ENCODE measurements at places on chromosomes 5 and 9.
A peak's percentile ranks its signal among the peaks of the same experiment; 100 is the strongest.

- peak; percentile 73 for DNase-seq
These were observed 212.0 kb downstream of the ARHGAP26 start for GRCh38 chr5:142981886-142982820.

GRCh38 chr5:143947313-143947712, 135.4 kb downstream of the HMHB1 start:
- no peak for DNase-seq

DNA sequence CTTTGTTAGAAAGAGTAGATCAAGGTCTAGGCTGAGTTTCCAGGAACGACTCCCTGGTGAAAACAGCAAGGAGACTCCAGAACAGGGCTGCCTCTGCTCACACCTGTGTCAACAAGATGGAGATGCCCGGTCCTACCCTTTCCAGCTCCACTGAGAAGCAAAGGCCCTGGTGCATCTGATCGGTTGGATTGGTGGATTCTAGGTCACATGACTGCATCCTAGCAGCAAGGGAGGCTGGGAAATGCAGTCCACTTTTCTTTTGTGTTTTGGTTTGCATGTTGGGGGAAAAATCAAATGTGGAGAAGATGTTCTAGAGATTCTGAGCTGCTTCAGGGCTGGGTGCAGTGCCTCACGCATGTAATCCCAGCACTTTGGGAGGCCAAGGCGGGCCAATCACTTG, 82.0 kb upstream of the TRIO start:
- DNase-seq = no peak

- no peak for DNase-seq
These were observed 56.8 kb downstream of the UGCG start for GRCh38 chr9:111953444-111953843.

- no peak for DNase-seq
These were observed 28.4 kb upstream of the SSBP2 start for GRCh38 chr5:81779125-81779915.

- DNase-seq = peak; percentile 38
These were observed 2.2 kb upstream of the S1PR3 start for GRCh38 chr9:88988796-88989641.

DNA sequence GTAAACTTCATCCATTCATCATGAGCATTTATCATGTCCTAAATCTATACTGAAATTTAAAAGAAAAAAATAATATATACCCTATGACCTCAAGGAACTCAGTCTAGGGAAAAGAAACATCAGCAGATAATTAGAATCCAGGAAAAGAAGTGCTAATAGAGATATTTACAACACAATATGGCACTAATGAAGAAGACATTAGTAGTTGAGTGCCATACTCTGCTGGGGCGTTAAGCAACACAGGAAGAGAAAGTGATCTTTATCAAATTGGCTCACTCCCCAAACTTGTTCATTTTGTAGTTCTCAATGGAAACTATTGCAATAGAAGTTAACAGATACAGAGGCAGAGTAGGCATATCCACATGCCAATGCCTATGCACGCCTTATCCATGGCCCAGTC, 27.5 kb downstream of the GABRA6 start:
- DNase-seq = no peak

DNA sequence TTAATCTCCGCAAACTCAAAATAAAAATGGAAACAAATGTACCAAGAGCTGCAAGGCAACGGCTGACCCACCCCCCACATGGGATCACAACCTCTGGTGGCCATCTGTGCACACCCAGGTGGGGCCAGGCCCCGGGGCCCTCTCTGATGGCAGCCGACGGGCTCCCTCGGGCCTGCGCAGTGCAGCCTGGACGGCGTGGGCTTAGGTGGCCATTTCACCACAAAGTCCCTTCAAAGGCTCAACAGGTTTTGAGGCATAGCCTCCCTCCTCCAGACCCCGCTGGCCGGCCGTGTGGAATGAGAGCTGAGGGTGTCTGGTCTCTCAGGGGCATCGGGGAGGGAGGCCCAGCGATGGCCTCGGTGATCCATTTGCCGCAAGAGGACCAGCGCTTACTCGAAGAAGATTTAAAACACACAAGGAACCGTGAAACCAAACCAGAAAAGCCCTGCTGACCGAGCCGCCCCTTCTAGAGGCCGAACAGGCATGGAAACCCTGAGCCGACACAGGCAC, 42.7 kb upstream of the CEP72 start:
- DNase-seq = no peak

DNA sequence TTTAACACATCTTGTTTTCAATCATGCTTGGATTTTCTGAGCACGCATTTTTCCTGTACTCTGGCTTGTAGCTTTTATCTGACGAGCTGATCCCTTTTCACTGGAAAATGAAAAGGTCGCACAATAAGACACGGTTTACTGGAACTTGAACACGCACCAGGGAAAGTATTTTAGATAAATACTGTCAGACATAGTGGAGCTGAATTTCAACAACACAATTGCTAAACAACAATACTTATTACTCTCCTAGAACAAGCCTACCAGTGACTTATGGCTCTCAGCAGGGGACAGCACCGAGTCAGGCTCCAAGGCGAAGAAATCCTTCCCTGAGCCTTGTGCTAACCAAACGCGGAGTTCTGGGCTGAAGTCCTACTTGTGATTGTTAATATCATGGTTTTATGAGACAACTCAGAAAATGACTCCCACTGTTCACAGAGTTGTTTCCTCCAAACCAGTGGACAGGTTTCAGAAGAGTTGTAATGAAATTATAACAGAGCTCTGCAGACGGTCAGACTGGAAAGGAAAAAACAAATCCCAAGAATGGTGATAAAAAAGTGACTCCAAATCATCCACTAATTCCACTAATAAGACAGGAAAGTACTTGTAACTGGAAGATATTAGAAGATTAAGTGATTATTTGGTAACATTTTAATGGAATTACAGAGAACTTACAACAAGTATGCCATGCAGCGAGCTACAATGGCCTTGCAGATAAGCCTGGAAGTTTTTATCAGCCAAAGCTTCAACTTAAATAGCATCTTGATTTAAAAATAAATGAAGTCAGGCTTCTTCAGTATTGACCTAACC, 359.6 kb downstream of the EBF1 start:
- no peak for DNase-seq

DNA sequence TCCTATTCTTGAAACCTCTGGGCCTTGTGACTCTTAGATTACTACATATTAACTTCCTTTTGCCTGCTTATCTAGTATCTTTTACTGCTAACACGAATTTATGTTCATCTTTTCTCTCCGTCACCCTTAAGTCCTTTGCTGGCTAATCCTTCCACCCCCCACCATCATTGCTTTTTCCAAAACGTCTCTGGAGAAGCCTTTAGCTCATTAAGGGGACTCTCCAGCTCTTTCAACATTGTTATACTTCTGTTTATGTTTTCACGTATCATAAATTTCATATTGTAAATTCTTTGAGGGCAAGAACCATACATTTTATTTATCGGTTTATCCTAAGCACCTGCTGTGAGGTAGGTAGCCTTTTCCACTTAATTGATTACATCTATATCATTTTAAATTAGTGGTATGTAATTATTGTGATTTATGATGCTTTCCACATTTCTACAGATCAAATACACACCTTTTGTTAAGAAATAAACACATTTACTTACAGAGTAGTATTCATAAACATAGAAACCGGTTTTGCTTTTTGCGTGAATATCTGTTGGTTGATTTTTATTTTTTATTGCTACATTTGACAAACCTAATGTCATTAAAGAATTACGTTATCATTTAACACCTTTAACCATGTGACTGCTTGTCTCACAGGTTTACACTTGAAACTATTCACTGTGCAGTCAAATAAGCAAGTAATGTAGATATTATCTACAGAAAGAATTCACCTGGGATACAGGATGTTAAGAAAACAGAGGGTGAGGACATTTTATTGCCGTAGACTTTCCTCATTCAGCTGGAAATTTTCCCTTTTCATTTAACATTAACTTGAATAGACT, 15.4 kb upstream of the SNX2 start:
- no peak for DNase-seq

- no peak for DNase-seq
These were observed 592.0 kb upstream of the DMAC1 start for GRCh38 chr9:8391566-8391965.

DNA sequence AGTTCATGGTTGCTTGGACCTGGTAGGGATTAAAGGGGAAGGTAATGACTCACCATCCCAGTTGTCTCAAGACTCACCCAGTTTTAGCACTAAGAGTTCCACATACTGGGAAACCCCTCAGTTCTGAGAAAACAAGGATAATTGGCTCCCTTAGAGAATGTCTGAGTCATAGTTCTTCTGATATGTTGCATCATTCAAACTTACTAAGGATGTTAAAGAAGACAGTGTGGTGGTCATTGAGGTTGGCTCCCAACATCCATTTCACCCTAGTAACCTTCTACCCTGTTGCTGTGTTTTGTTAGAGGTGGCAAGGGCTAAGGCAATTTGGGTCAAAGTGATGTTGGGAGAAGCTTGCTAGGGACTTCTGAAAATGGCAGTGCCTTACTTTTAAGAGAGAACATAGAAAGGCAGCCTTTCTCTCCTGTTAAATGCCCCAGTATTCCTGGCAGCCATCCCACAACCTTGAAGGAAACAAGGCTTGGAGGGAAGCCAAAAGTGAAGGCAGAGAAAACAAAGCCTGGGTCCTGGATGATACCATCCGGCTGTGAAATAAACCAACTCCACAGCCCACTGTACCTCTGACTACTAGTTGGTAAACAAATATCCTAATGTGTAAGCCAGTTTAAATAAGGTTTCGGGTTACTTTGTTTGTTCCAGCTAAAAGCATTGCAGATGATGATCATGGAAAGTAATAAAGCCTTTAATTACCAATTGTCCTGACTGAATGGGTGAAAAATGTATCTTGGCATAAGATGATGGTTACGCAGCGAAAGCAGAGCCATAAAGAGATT, 80.4 kb upstream of the ADAMTSL1 start:
- peak; percentile 84 for DNase-seq

Measured in GM04504 (cell line).